Calu3 (cell line): ENCODE measurements at places on chromosomes 6 and 20. TPM values are rescaled to one million over a fixed set of nuclear protein-coding genes. Genes with fewer than 3 reads are reported as not detected.

GRCh38 chr6:150087336-150087735 is 18.4 kb upstream of the ULBP3 start:
- no peak for DNase-seq

- DNase-seq: no peak
Measured at GRCh38 chr20:56985066-56985685, 281.3 kb downstream of the BMP7 start.

GRCh38 chr20:35091816-35092523 is 637 bp downstream of the TRPC4AP start:
- peak; percentile 14 for DNase-seq

- no peak for DNase-seq
Measured at GRCh38 chr6:15491986-15492269, 170.9 kb downstream of the DTNBP1 start.

DNA sequence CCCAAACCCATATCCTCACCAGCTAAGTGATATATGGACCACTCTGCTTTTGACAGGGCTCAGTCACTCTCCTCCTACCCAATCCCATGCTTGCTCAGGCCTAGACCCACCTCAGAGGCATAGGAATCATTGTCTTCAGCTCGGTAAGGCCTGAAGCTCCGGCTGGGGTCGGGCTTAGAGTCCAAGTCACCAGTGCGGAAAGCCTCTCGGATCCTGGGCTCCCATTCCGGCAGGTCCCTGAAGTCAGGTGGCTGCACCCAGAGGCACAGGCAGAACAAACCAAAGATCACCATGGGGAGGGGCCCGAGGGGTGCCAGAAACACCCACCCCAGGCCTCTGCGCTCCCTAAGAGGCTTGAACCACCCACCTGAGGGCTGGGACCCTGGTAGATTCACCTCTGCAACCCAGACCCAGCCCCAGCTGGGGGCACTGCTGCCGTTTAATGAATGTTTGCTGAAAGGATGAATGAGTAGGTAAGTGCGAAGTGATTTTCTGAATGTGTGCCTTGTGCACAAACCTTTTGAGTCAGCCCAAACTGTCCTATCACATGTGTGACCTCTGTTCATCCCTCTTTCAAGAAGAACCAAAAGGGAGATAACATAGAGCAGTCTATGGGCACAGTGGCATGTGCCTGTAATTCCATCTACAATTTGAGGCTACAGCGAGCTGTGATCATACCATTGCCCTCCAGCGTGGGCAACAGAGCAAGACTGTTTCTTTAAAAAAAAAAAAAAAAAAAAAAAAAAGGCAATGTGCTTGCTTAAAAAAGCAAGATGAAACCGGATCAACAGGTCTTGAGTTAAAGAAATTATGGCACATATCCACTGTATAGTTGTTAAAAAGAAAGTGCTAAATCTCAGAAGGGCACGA is 39.3 kb upstream of the DSN1 start:
- no peak for DNase-seq

DNA sequence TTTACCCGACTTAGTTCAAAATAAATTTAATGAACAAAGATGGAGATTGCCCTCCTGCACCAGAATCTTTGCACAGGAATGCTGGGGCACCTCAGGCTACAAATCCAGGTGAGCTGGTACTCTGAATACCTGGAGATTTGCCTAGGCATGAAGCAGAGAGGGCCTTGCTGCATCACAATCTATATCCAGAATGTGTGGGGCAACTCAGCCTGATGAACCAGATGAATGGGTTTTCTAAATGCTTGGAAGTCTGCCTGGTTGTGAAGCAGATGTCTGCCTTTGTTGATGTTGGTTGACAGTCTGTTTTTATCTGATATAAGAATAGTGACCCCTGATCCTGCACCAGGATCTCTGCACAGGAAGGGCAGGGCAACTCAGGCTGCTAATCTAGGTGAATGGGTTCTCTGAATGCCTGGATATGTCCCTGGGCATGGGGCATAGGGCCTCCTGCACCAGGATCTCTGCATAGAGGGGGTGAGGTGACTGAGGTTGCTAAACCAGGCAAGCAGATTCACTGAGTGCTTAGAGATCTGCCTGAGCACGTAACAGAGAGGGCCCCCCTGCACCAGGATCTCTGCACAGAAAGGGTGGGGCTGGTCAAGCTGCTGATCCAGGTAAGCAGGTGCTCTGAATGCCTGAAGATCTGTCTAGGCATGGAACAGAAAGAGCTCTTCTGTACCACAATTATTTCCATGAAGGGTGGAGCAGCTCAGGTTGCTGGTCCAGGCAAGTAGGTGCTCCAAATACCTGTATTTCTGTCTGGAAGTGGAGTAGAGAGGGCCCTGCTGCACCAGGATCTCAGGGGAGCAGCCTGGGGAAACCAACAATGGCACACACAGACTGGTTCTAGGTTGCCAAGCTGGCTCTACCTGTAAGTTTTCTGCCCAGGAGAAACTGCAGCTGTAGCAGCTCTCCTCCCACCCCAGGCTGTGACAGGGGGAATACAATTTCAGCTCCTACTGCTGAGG is 437.5 kb downstream of the MMUT start:
- DNase-seq: no peak

GRCh38 chr20:48889140-48889790 is 32.2 kb upstream of the ARFGEF2 start:
- DNase-seq: no peak

DNA sequence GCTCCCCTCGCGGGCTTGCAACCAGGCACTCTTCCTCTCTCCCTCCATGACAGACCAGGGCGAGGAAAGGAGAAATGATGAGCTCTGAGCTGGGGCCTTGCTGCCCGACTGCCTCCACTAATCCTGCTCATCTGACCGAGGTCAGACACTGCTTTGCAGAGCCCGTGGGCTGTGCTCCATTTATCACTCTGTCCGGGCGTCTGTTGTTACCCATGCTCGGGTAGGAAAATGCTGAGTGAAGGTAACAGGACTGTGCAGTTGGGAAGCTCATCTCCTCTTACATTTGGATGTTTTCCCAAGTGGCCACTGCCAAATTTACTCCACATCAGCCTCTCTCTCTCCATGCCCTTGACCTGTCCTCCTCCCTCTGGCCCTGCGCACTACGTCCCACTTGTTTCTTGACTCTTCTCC is 14.6 kb downstream of the RPS6KA2 start:
- DNase-seq: no peak

GRCh38 chr6:129672881-129673631 is 36.9 kb downstream of the ARHGAP18 start:
- DNase-seq: no peak

- DNase-seq: no peak
Measured at GRCh38 chr20:4918473-4918872, 82.8 kb downstream of the SLC23A2 start.

GRCh38 chr6:36666826-36667591 is 11.5 kb upstream of the CDKN1A start:
- peak; percentile 70 for DNase-seq

GRCh38 chr6:32932132-32932868 is 8.5 kb downstream of the HLA-DMB start:
- no peak for DNase-seq

DNA sequence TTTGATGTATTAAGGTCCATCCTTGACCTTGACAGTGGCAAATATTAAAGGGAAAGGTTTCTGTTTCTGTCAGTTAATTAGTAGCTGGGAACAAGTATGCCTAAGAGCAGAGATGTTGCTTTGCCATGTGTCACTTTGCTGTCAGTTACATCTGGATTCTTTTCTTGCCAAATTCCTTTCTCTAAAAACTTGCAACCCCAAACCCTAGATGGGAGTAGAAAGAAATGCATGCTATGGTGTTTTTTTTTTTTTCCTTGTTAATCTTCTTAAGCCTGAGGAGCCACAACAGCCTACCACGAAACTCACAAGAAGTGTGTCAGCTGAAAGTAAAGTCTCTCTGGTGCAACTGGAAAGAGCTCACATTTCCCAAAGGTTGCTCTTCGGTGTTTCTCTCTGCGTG is 18.0 kb upstream of the CLDN20 start:
- DNase-seq: no peak

DNA sequence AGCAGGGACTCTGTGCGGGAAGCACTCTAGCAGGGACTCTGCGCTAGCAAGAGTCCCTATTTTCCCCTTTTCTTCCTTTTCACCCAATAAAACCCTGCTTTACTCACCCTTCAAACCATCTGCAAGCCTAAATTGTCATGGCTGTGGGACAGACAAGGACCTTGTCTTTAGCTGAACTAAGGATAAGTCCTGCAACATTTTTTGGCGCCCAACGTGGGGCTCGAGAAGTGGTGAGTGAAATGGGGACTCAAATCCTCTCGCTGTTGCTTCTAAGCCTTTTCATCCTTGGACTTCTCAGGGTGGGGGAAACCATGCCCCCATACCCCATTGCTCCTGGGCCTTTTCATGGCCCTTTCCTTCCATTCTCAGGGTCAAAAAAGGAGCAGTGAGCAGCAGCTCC is 46.4 kb downstream of the IMPG1 start:
- peak; percentile 7 for DNase-seq

DNA sequence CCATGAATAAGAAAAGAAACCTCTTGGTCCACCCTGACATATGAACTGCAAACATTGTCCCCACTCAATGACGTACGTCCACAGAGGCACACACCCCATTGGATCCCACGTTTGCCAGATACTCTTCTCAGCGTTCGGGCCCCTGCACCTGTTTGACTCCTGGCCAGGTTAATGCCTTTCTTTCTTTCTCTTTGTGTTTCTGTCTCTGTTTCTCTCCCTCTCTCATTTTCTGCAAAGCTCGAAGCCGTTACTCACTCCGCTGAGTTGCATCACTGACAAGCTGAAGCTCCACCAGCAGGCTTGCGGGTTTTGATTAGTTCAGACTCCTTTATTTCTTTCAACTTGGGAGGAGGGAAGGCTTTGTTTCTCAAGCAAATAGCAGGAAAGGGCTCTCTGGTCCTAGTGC is 135.5 kb upstream of the SUPT3H start:
- no peak for DNase-seq

DNA sequence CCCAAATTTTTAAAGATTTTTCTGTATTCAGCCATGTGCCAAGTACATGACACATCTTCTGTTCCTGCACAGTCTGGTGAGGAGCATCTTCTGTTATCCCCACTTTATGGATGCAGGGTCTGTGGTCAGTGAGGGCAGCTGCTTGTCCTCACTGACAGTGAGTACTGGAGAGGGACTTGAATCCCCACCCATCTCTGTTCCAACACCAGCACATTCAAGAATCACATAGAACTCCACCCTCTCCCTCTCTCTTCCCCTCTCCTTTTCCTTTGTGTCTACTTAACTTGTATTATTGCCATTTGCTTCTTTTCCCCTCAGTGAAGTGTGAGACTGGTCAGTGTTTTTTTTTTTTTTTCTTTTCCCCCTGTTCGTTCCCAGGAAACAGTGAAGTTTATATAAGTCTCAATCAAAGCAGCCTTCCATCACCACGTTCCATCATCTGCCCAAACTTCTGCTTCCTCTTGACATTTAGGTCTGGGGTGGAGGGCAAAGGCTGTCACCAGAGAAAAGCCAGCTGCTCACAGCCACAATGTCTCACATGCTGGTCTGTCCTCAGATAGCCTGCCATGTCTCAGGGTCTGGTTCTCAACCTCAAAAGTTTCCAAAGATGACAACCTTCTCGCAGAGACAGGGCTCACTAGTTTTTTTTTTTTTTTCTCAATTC is 110.0 kb upstream of the SSTR4 start:
- no peak for DNase-seq

- no peak for DNase-seq
Measured at GRCh38 chr6:136137739-136138402, 112.2 kb downstream of the MTFR2 start.

GRCh38 chr6:14670806-14671205 is 553.2 kb downstream of the CD83 start:
- DNase-seq: no peak

GRCh38 chr20:48803176-48804053 is 24.4 kb downstream of the PREX1 start:
- DNase-seq: no peak

DNA sequence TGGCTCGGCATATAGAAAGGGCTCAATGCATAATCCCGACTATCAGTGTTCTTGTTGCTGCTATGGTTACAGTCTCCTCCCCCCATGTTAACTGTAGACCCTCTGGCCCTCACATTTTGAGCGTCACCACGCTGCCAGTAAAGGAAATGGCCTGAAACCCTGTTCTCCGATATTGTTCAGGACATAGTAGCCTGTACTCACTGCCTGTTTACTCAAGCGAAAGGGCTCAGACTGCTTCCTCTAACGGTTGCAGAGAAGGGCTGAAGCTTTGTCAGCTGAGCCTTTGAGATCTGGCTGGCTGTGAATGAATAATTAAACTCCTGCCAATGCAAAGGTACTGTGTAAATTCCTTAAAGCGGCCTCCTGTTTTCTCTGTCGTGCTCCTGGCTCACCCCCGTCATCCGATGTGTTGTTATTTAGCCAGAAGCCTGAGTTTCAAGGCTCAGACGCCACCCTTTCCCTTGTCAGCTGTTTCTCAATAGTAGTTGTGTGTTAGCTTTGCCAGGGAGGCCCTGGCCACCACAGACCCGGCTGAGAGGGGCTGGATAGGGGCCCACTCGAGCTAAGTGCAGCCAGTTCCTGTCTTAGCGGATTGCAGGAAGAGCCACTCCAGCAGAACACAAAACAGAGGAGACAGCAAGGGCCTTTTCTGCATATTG is 31.2 kb upstream of the RALGAPA2 start:
- no peak for DNase-seq

GRCh38 chr6:113876695-113877094 is 19.6 kb downstream of the MARCKS start:
- no peak for DNase-seq

DNA sequence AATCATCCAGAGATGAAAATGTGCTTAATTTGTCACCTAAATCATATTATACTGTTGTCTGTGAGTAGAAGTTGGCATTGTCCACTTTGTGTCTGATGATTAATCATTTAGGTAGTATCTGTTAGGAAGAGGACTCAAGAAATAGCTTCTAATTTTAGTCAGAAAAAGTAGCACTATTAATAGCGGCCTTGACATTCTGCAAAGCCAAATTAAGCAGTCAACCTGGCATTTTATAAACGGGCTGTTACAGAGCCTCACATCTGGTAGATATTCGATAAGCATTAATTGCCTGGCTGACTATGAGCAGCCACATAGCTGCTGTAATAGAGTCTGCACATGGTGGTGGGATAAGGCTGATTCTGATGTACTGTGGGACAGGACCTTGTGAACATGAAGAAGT is 99.5 kb downstream of the KLHL32 start:
- DNase-seq: no peak

DNA sequence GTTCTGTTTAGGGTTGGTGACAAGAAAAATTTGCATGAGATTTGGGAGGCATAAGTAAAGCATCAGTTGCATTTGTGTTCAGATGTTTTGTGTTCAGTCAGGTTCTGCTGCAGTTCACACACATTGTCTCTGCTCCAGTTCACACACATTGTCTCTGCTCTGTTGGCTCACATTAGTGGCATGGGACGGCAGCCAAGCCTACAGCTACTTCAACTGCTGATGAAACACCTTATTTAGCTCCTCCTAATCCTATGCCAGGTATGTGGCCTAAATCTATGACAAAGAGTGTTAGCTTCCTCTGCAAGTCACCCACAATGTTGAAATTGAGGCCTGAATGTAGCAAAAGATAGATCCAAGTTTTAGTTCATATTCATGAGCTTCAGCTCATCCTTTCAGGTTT is 278.1 kb upstream of the SYNCRIP start:
- no peak for DNase-seq

- DNase-seq: no peak
Measured at GRCh38 chr6:165782812-165783211, 119.8 kb upstream of the PDE10A start.

Gene BPIFB4
- total RNA-seq: not detected in 2 replicates

Gene HLA-DQA2
- total RNA-seq: 2.1 and 2.4 TPM in 2 replicates

Gene NOL7
- 44.5 and 44.7 TPM in 2 replicates for total RNA-seq

Gene ADTRP
- 0.54 TPM in 1 of 2 replicates, not detected in the other for total RNA-seq

Gene HRH3
- total RNA-seq: not detected in 2 replicates

Gene TFEB
- 4.4 and 6.6 TPM in 2 replicates for total RNA-seq

Gene TRAPPC3L
- not detected in 2 replicates for total RNA-seq

Gene INSM1
- total RNA-seq: not detected in 2 replicates

Gene SIRPB2
- total RNA-seq: 0.57 and 1.1 TPM in 2 replicates

Gene SFTA2
- total RNA-seq: 184 and 246 TPM in 2 replicates

Gene OGFRL1
- total RNA-seq: 18.2 and 21.0 TPM in 2 replicates

Gene NEDD9
- total RNA-seq: 18.2 and 28.1 TPM in 2 replicates
